ENCODE measurements at places on chromosomes 4 and X.

GRCh38 chr4:8362483-8362882 is 78.0 kb downstream of the ACOX3 start:
- no peak overlapping the region for H3K27ac ChIP-seq
- H3K4me3 ChIP-seq, result no peak overlapping the region
- no peaks in the 10 kb centered on the region for H3K27me3 ChIP-seq
- no peaks in the 10 kb centered on the region for H3K4me1 ChIP-seq
- peaks cover 6% of the 10 kb centered on the region for H3K36me3 ChIP-seq
- no peak for DNase-seq

GRCh38 chr4:2793586-2794485 is 951 bp downstream of the SH3BP2 start:
- H3K27me3 ChIP-seq, result no peaks in the 10 kb centered on the region
- peak overlapping the region; percentile 86 for H3K27ac ChIP-seq
- H3K4me3 ChIP-seq, result peak overlapping the region; percentile 29
- H3K4me1 ChIP-seq, result peaks cover 69% of the 10 kb centered on the region
- H3K36me3 ChIP-seq, result no peaks in the 10 kb centered on the region

DNA sequence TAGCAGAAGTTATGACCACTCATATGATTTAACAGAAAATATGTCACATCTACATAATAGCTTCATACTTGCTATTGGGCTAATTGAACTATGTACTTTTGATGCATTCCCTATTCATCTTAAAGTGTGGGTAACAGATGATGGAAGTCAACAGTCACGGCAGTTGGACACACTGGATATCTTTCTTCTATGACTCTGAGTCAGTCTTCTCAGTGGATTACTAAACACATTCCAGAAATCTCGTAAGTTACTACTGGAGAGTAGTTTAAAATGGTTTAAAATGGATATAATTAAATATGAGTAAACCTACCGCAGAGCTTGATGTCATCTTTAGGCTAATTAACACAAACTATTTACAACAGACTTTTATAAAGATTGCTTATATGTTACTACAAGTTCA is 30.1 kb upstream of the CFAP299 start:
- no peak for DNase-seq
- H3K4me1 ChIP-seq, result no peaks in the 10 kb centered on the region
- H3K27me3 ChIP-seq, result no peaks in the 10 kb centered on the region
- H3K4me3 ChIP-seq, result no peak overlapping the region
- no peak overlapping the region for H3K27ac ChIP-seq
- no peaks in the 10 kb centered on the region for H3K36me3 ChIP-seq

- peaks cover 13% of the 10 kb centered on the region for H3K4me1 ChIP-seq
- DNase-seq, result peak; percentile 52
- no peaks in the 10 kb centered on the region for H3K36me3 ChIP-seq
- H3K27ac ChIP-seq, result no peak overlapping the region
- H3K27me3 ChIP-seq, result no peaks in the 10 kb centered on the region
- no peak overlapping the region for H3K4me3 ChIP-seq
Measured at GRCh38 chr4:78937837-78938236, 1.4 kb downstream of the PAQR3 start.

DNA sequence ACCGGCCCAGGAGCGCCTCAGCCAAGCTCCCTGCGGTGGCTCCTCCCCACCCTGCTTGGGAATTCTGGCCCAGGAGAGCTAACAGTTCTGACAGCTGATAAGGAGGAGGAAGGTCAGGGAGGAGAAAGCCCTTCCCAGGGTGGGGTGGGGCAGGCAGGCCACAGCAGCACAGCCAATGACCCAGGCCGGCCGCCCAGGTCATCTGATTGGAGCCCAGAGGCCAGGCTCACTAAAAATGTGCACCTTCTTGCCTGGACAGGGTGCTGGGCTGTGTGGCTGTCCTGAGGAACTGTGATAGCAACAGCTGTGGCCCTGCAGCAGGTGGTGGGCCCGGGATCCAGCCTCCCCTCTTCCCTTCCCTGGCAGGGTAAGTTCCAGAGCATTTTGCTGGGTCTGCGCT is 17.2 kb upstream of the SH3TC1 start:
- no peak for DNase-seq
- peaks cover 17% of the 10 kb centered on the region for H3K4me1 ChIP-seq
- no peak overlapping the region for H3K27ac ChIP-seq
- H3K27me3 ChIP-seq, result no peaks in the 10 kb centered on the region

DNA sequence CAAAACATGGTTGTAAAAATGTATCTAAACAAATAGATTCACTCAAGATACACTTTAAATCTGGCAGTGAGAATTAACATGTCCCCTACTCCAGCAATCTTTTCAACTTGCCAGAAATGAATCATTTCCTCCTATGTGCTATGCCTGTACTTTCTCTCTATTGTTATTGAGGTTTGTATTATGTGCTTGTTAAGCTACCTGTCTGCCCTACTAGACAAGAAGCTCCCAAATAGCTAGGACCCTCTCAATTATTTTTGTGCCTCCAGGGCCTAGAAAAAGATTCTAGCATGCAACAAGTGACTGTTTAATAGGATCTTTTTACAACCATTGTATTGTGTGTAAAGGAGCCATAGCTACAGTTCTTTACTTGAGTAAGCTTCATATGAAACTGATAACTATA is 3.5 kb upstream of the SAP30 start:
- DNase-seq, result no peak
- no peak overlapping the region for H3K27ac ChIP-seq
- H3K27me3 ChIP-seq, result no peaks in the 10 kb centered on the region
- H3K4me3 ChIP-seq, result no peak overlapping the region

GRCh38 chr4:129232589-129233337 is 136.8 kb downstream of the C4orf33 start:
- no peak overlapping the region for H3K4me3 ChIP-seq
- no peak for DNase-seq
- no peaks in the 10 kb centered on the region for H3K36me3 ChIP-seq
- no peak overlapping the region for H3K27ac ChIP-seq

- no peaks in the 10 kb centered on the region for H3K36me3 ChIP-seq
- no peaks in the 10 kb centered on the region for H3K4me1 ChIP-seq
Measured at GRCh38 chr4:10690185-10690907, 5.8 kb upstream of the CLNK start.

DNA sequence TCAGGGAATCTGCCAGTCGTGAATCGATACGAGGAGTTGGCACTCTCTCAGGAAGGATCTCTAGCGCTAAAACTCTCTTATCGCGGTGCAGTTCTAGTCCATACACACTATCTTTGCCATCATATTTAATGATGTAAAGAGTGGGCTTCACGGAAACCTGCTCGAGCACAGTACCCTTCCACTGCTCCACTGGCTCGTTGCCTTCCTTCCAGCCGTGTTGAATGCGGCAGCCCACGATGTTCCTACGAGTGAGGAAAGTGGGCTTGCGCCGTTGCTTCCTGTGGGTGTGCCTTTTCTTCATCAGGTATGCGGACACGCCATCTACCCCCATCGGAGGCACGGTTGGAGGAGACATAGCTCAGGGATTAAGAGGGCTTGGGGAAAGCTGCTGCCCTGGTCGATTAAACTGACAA is 661 bp downstream of the SPIN4 start:
- DNase-seq, result peak; percentile 2
- peak overlapping the region; percentile 91 for H3K27ac ChIP-seq
- H3K4me1 ChIP-seq, result no peaks in the 10 kb centered on the region
- H3K4me3 ChIP-seq, result peak overlapping the region; percentile 64
- no peaks in the 10 kb centered on the region for H3K36me3 ChIP-seq
- no peaks in the 10 kb centered on the region for H3K27me3 ChIP-seq

- no peak for DNase-seq
- H3K4me3 ChIP-seq, result no peak overlapping the region
- H3K27ac ChIP-seq, result no peak overlapping the region
- peaks cover 8% of the 10 kb centered on the region for H3K27me3 ChIP-seq
- H3K36me3 ChIP-seq, result no peaks in the 10 kb centered on the region
- H3K4me1 ChIP-seq, result no peaks in the 10 kb centered on the region
Measured at GRCh38 chrX:37613933-37614332, 42.5 kb downstream of the LANCL3 start.

DNA sequence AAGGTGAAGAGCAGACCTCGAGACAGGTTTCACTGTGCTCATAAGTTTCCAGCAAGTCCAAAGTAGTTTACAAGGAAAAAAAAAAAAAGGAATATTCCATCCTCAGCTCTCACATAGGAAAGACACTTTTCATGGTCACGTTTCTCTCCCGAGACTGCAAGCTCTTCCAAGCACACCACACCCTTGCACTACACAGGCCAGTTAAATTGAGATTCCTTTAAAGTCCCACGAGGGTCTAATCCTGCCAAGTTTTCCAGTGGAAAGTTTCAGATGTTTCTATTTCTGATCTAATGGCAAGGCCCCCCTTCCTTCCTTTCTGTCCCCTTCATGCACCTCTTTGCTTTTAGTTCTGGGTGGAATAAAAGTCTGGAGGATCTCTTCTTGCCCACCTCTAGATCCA is 67.9 kb upstream of the PCDH19 start:
- no peak overlapping the region for H3K4me3 ChIP-seq
- H3K36me3 ChIP-seq, result no peaks in the 10 kb centered on the region
- no peaks in the 10 kb centered on the region for H3K27me3 ChIP-seq
- H3K27ac ChIP-seq, result no peak overlapping the region
- DNase-seq, result no peak

GRCh38 chr4:7827566-7827965 is 112.1 kb downstream of the AFAP1 start:
- no peak overlapping the region for H3K27ac ChIP-seq
- no peaks in the 10 kb centered on the region for H3K36me3 ChIP-seq
- no peak overlapping the region for H3K4me3 ChIP-seq
- no peaks in the 10 kb centered on the region for H3K4me1 ChIP-seq
- no peak for DNase-seq

DNA sequence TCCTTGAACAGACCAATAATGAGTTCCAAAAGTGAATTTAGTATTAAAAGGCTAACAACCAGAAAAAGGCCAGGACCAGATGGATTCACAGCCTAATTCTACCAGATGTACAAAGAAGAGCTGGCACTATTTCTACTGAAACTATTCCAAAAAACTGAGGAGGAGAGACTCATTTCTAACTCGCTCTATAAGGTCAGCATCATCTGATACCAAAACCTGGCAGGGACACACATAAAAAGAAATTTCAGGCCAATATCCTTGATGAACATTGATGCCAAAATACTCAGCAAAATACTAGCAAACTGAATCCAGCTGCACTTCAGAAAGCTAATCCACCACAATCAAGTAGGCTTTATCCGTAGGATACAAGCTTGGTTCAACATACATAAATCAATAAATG is 35.8 kb upstream of the USP46 start:
- H3K4me1 ChIP-seq, result no peaks in the 10 kb centered on the region
- no peak for DNase-seq
- H3K4me3 ChIP-seq, result no peak overlapping the region
- no peaks in the 10 kb centered on the region for H3K36me3 ChIP-seq
- H3K27me3 ChIP-seq, result no peaks in the 10 kb centered on the region
- H3K27ac ChIP-seq, result no peak overlapping the region

GRCh38 chr4:138573246-138573645 is 331.1 kb upstream of the SLC7A11 start:
- no peak overlapping the region for H3K27ac ChIP-seq
- H3K36me3 ChIP-seq, result no peaks in the 10 kb centered on the region
- no peaks in the 10 kb centered on the region for H3K4me1 ChIP-seq
- no peaks in the 10 kb centered on the region for H3K27me3 ChIP-seq

GRCh38 chr4:176526704-176527103 is 206.9 kb downstream of the SPCS3 start:
- H3K4me1 ChIP-seq, result no peaks in the 10 kb centered on the region
- H3K27ac ChIP-seq, result no peak overlapping the region
- H3K36me3 ChIP-seq, result no peaks in the 10 kb centered on the region
- DNase-seq, result no peak

DNA sequence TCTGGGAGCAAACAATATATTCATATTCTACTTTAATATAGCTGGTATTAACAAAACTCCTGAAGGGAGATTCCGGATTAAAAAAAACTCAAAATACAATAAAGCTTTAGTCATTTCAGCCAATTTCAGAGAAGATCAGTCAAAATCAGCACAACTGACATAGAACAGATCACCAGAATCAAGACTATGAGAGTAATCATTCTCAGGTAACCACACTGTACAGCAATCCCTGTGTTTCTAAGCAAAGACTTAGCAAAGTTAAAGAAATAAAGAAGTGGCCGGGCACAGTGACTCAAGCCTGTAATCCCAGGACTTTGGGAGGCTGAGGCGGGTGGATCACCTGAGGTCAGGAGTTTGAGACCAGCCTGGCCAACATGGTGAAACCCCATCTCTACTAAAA is 9.1 kb downstream of the DCTD start:
- DNase-seq, result no peak
- H3K4me3 ChIP-seq, result no peak overlapping the region
- H3K36me3 ChIP-seq, result peaks cover 29% of the 10 kb centered on the region

DNA sequence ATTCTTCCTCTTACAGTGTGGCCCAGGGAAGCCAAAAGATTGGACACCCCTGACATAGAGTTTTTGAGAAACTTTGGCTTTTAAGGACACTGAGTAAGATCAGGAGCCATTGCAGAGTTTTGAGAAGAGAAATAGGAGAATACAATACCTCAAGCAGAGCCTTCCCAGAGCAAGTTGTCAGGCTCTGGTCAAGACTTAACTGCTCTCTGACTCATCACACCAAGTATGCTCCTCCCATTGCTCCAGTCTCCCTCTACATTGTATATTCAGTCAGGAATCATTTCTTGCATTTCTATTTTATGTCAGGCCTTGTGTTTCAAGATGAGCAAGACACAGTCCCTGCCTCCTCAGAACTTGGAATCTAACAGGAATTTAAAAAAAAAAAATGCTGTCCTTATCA is 176.4 kb upstream of the FMR1 start:
- H3K4me3 ChIP-seq, result no peak overlapping the region
- H3K36me3 ChIP-seq, result no peaks in the 10 kb centered on the region
- no peaks in the 10 kb centered on the region for H3K4me1 ChIP-seq

GRCh38 chrX:110242371-110242770 is 75.5 kb downstream of the AMMECR1 start:
- no peak overlapping the region for H3K27ac ChIP-seq
- no peaks in the 10 kb centered on the region for H3K27me3 ChIP-seq
- no peaks in the 10 kb centered on the region for H3K4me1 ChIP-seq
- no peak overlapping the region for H3K4me3 ChIP-seq

- peak overlapping the region; percentile 56 for H3K27ac ChIP-seq
- no peaks in the 10 kb centered on the region for H3K27me3 ChIP-seq
- H3K36me3 ChIP-seq, result peaks cover 38% of the 10 kb centered on the region
- H3K4me3 ChIP-seq, result no peak overlapping the region
Measured at GRCh38 chr4:10100734-10101216, 15.8 kb downstream of the WDR1 start.

GRCh38 chrX:140572724-140573123 is 67.9 kb upstream of the SOX3 start:
- H3K4me3 ChIP-seq, result no peak overlapping the region
- H3K4me1 ChIP-seq, result no peaks in the 10 kb centered on the region
- H3K36me3 ChIP-seq, result no peaks in the 10 kb centered on the region
- no peak overlapping the region for H3K27ac ChIP-seq

DNA sequence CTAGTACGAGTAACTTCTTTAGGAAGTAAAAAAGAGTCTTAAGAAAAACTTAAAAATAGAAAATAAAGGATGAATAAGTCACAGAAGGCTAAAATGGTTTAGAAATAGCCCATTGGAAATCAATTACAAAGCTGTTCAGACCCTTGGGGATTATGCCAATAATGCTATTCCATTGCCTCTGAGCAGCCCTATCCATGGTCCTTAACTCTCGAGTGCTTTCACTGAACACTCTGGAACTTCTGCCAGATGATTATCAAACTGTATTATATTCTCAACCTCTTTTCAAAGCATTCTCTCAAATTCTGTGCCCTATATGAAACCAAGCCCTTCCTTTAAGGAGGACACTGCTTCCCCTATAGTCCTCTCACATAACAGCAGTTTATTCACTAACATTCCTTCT is 17.0 kb downstream of the SLC9B1 start:
- no peaks in the 10 kb centered on the region for H3K36me3 ChIP-seq
- no peak overlapping the region for H3K27ac ChIP-seq

Data from adrenal gland (tissue), 19 donors.